ENCODE measurements at places on chromosomes 1 and 21.

- DNase-seq = no peak
These were observed 15.5 kb downstream of the RNF220 start for GRCh38 chr1:44420535-44420934.

GRCh38 chr1:2360588-2361364 is 30.6 kb downstream of the MORN1 start:
- DNase-seq = no peak

DNA sequence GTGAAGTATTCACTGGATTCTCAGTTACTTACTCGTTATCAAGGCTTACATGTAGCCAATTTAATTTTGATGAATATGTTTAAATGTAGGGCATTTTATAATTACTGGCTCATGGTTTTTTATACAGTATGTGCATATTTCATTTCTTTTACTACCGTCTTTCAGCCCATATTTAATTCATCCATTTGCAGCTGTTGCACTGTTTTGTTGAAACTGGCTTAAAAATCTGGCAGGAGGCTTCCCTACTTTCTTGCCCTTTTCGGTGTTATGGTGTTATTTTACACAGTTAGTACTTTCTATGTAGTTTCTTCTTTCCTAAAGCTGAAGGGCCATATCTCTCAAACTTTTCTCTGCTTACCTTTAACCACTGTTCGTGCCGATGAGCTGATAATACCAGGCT is 54.2 kb downstream of the ITSN1 start:
- no peak for DNase-seq

GRCh38 chr21:37592496-37592895 is 225.9 kb downstream of the DYRK1A start:
- no peak for DNase-seq

Measured in NAMALWA (cell line).